Astrocyte (in vitro differentiated cells and primary cell): ENCODE measurements at places on chromosomes 5 and 9. TPM values are rescaled to one million over a fixed set of nuclear protein-coding genes. Genes with fewer than 3 reads are reported as not detected.

Gene MACIR
- 19.5 and 27.1 TPM in 2 replicates for total RNA-seq

- peak; percentile 67 for DNase-seq
Observed at GRCh38 chr5:151671950-151672349, 14.8 kb downstream of the SPARC start.

DNA sequence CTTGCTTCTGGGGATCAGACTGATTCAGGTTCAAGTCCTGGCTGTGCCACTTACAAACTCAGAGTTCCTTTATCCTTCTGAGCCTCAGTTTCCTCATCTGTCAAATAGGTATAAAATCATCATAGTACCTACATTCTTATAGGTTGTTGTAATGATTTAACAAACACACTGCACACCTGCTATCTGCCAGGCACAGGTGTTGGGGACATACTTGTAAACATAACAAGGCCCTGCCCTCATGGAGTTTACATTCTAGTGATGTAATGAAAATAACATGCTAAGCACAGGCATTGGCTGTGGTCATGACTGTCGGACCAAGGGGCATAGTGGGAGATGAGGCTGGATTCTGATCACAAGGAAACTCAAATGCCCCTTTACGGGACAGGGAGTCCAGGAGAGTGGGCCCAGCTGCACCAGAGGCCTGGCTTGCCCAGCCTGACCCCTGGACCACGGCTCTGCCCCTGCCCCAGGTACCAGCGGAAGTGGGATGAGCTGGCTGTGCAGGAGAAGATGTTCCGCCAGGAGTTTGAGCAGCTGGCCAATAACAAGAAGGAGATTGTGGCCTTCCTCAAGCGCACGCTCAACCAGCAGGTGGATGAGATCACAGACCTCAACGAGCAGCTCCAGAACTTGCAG lies 2.3 kb downstream of the CFAP157 start:
- no peak for DNase-seq

DNA sequence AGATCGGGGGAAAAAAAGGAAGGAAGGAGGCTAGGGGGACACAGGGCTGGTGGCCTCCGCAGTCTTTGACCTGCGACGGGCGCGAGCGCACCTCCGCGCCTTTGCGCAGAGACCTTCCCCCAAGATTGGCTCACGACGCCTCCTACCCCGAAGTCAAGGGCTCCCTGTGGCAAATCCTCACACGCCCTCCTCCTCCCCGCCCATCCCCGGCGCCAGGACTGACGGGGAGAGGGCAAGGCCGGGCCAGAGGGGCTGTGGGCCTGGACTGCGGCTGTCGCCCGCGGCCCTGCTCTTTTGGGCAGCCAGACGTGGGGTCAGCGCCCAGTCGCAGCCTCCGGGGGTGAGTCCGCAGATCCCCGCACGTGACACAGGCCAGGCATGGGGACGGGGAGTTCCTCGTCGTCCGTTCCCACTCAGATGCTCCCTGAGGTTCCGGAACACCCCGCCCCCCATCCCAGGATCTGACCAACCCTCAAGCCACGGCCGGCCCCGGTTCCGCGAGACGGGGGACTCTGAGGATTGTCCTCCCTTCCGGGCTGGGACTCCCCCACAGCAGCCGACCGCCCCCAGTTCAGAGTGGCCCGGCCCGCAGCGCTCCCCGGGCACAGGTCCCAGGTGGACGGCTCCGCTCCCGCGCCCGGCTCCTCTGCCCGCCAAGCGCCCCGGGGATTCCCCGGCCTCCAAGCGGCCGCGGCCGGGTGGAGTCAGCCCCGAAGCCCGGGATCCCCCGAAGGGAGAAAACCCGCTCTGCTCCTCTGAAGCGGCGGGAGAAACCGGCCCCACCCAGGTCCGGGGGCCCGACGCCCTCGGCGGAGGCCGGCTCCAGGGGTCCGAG lies 543 bp upstream of the ANKRD33B start:
- DNase-seq, result no peak

DNA sequence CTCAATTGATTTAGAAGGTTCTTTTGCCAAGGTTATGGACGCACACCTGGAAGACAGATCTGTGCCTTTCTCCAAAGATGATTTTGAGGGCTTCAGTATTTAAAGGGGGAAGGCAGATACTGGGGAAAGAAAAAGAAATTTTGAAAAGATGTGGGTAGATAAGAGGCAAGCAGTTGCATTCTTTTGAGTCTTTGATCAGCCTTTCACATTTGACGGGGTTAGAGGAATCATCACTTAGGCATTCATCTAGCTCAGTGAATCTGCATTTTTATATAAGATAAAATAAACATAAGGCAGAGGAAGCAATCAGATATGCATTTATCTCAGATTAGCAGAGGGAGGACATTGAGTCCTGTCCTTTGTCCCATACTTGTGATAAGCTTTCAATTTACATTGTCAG lies 243.4 kb upstream of the RAI14 start:
- DNase-seq, result peak; percentile 67

GRCh38 chr5:80442742-80443141 lies 34.9 kb downstream of the ZFYVE16 start:
- no peak for DNase-seq

Gene ISL1
- 1.8 and 5.4 TPM in 2 replicates for total RNA-seq

GRCh38 chr5:149383399-149383798 lies 4.3 kb upstream of the IL17B start:
- DNase-seq, result no peak

- DNase-seq, result no peak
Observed at GRCh38 chr5:56356121-56356835, 123.1 kb upstream of the ANKRD55 start.

- no peak for DNase-seq
Observed at GRCh38 chr5:4216142-4216541, 620.5 kb downstream of the IRX1 start.

Gene DTWD2
- 4.9 and 5.3 TPM in 2 replicates for total RNA-seq

- DNase-seq, result peak; percentile 69
Observed at GRCh38 chr5:123036391-123037103, at the start of gene PPIC. Gene PPIC, minus strand, starts transcription at chr5:123036725. Its CDS starts 100 bp downstream, at chr5:123036625.

GRCh38 chr5:76974785-76975184 lies 21.9 kb downstream of the CRHBP start:
- DNase-seq, result no peak

Gene CDH9
- total RNA-seq, result not detected in 2 replicates

Gene MOB3B
- total RNA-seq, result 2.8 and 3.9 TPM in 2 replicates

- no peak for DNase-seq
Observed at GRCh38 chr5:142059304-142059940, 46.6 kb upstream of the GNPDA1 start.

DNA sequence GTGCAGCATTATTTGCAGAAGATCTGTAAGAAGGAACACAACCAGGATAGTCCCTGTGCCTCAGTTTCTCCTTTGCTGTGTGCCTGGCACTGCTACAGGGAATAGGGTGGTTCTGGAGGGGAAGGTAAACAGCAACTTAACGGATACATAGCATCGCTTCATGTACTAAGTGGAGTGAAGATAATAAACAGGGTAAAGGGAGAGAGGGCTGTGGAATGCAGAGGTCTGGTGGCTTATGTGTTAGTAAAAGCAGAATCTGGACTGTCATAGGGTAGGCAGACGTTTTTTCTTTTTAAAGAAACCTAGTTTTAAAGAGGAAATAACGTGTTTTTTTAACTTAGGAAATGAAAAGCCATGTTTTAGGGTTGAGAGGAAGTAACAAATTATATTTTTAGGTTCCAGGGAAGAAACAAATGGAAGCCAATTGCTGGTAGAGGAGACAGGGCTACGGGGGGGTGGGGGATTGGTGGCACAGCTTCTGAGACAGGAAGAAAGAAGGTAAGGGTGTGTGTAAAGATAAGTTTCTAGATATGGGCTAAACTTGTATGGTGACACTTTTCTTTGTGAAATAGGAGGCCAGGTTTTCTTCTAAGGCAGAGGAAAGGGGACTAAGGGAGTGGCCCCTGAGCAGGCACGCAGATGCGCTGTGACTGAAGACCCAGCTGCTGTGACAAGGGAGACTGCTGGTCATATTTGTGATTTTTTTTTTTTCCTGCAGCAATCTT lies 1.3 kb downstream of the GNG10 start:
- DNase-seq, result peak; percentile 3
